Fibroblast of skin of right quadriceps (primary cell): ENCODE measurements at places on chromosomes 4 and X.

- DNase-seq = no peak
Measured at GRCh38 chr4:2642968-2643367, 106.5 kb downstream of the FAM193A start.

GRCh38 chr4:72860766-72861165 is 208.8 kb downstream of the COX18 start:
- no peak for DNase-seq

DNA sequence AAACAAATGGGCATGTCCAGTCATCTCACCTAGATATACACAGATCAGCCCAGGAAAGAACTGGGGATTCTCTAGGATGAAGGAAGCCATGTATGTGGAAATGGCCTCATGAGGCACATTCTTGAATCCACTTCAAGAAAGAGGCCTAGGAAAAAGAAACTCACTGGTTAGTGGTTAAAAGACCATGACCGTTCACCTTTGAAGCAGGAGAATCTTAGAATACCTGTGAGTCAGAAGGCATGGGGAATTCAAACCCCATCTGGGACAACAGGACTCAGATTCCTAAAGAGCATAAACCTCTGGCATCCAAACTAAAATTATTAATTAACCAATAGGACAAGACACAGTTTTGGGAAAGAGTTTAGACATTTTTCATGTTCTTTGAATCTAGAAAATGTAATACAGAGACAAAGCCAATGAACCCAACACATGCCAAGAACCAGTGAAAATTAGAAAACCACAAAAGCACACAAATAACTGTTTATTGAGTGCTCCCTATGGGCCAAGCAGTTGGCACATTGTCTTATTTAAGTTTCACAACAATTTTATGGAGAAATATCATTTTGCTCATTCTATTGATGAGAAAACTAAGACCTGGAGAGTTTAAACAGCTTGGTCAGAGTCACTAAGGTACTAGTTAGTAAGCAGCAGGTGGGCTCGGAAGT is 97.5 kb downstream of the NPNT start:
- peak; percentile 10 for DNase-seq

GRCh38 chr4:150068300-150068960 is 9.8 kb upstream of the DCLK2 start:
- no peak for DNase-seq

GRCh38 chrX:83511208-83511607 is 3.1 kb downstream of the POU3F4 start:
- no peak for DNase-seq

GRCh38 chr4:8851321-8852117 is 20.1 kb downstream of the HMX1 start:
- DNase-seq = no peak

GRCh38 chrX:73992019-73992418 is 312.0 kb upstream of the ZCCHC13 start:
- no peak for DNase-seq

DNA sequence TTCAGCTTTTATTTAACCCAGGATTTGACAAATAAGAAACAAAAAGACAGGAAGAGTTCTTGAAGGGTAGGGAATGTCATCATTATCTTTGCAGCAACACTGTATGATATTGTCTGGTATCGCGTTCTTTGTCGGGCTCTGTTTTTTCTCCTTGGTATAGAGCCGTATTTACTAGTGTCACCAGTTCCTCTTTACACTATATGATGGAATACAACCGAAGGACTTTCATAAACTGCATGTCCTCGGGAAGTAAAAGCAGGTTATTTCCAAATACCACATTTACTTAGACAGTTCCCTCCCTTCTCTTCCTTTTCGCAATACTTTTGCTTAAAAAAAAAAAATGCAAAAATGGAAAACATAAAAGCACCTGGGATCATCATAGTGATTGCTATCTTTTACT is 96.6 kb upstream of the IL13RA1 start:
- DNase-seq = no peak

DNA sequence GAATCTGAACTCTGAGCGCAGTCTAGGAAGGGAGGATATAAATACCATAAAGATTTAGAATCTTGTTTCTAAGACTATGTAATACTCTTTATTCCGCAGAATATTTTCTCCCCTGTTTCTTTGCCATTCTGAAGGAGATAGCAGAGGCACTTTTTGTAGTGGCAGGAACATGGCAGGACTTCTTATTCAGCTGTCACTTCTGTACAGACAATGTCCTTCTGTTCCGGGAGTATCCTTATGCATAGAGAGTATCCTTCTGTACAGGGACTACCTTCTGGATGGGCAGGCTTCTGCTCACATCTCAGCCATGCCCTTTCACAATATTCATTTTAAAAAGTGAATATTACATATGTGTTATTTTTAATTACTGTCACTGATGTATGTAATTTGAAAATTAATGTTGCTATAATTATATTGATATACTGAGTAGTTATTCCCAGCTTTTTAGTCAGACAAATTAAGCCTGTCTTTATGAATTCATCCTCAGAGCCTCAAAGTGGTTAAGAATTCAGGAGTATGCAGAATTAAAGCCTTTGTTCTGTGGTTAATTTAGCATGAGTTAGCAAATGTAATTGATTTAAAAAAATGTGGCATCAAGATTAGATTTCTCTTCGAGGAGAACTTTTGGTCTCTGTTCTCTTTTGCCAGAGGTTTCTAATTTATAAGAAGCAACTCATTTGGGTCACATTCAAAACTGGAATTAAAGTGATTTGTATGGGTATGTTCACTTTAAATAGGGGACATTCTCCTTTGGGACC is 174.4 kb downstream of the FHIP1A start:
- DNase-seq = no peak

GRCh38 chrX:136577552-136577951 is 45.5 kb downstream of the VGLL1 start:
- DNase-seq = peak; percentile 21

DNA sequence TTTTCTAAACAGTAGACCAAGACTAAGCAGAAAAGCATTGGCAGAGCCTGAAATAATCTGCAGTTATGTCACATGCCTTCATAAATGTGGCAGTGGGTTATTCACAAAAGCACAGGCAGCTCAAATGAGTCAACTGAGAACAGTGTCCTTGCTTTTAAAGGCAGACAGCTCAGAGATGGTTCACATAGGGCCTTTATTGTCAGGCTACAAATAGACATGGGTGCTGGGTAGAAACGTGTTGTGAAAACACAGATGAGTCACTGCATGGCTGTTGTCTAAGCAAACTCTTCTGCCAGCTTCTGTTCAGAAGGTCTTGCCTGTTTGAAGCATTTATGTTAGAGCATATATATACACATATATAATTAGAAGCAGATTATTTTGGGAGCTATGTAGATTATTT is 118.0 kb downstream of the SLC4A4 start:
- DNase-seq = peak; percentile 87

DNA sequence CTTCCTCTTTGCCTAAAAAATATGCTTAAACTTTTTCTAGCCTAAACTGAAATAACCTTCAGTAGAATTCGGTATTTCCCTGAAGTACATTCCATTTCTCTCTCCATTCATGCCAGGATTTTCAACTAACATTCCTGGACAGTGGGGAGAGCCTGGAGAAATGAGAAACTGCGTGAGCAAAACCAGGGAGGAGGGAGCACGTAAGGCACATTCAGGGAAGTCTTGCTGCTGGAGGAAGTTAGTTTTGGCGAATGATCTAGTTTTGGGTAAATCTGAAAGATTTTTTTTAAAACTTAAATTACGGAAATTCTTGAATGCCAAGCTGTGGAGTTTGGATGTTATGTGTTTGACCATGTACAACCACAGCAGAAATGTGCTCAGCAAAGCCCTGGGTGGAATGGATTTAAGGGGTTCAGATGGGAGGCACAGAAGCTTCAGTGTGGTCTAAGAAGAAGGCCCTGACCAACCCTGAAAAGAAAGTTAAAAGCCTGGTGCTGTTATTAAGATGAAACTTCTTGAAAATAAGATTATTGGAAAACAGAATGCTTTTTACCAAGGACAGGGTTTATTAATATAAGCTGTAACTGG is 347.8 kb downstream of the ANK2 start:
- DNase-seq = peak; percentile 85

GRCh38 chr4:93879919-93880318 is 51.4 kb downstream of the ATOH1 start:
- DNase-seq = no peak

GRCh38 chr4:135365065-135365464 is 1163.5 kb upstream of the PABPC4L start:
- peak; percentile 50 for DNase-seq

DNA sequence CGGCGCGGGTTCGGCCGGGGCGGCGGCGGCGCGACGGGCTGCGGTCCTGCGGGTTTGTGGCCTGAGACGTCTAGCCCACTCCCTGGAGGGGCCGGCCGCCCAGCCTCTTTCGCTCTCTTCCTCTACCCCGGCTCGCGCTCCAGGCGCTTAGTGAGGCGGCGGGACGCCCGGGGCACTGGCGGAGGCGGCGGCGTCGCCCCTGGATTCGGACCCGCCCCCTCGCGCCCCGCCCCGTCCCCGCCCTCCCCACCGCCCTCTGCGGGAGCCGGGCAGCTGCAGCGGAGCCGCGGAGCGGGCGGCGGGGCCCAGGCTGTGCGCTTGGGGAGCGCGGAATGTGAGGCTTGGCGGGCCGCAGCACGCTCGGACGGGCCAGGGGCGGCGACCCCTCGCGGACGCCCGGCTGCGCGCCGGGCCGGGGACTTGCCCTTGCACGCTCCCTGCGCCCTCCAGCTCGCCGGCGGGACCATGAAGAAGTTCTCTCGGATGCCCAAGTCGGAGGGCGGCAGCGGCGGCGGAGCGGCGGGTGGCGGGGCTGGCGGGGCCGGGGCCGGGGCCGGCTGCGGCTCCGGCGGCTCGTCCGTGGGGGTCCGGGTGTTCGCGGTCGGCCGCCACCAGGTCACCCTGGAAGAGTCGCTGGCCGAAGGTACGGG is at the start of gene BMP2K:
BMP2K (plus strand) TSS at position 272 of the 650 bp plus-strand sequence; CDS start at position 466, 194 bp downstream.
- peak; percentile 80 for DNase-seq

- no peak for DNase-seq
Measured at GRCh38 chr4:167986044-167986443, 106.3 kb upstream of the ANXA10 start.

DNA sequence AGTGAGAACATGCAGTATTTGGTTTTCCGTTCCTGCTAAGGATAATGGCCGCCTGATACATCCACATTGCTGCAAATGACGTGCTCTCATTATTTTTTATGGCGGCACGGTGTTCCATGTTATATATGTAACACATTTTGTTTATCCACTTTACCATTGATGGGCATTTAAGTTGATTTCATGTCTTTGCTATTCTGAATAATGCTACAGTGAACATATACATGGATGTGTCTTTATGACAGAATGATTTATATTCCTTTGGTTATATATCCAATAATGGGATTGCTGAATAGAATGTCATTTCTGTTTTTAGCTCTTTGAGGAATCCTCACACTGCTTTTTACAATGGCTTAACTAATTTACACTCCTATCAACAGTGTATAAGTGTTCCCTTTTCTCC is 1223.2 kb downstream of the RAPGEF2 start:
- DNase-seq = no peak

DNA sequence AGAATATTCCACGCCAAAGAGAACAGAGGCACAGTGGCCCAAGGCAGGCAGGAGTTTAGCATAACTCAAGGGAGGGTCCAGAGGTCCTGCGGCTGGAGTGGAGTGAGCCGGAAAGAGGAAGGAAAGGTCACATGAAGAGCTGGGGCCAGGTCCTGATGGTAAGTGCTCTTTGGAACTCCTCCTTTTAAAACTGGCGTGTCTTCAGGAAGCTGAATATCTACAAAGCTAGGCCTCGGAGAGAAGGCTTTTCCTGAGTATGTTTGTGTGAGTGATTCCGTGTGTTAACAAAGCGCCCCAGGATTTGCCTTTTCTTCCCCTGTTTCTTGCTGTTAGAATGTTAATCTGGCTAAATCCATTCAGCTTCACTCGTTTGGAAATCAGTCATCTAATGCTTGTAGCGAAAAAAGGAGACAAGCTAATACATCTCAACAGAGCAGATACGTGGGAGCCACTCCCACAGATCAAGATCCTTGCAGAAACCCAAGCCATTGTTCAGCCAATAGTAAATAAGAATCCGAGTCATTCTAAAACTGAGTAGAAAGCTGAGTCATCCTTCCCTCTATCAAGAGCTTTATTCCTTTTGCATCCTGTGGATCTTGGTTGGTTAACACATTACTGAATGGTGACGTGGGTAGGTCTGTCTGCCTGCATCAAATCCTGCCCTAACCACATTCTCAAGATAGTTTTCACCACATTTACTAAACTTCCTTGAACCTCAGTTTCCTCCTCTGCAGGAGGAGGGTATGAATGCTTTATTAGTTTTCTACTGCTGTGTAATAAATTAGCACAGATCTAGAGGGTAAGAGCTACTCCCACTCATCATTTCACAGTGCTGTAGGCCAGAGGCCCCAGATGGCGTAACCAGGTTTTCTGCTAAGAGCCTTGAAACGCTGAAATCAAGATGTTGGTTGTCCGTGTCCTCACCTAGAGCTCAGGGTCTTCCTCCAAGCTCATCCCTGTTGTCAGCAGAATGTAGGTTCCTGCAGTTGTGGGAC is 43.2 kb upstream of the RBM47 start:
- DNase-seq = peak; percentile 99

DNA sequence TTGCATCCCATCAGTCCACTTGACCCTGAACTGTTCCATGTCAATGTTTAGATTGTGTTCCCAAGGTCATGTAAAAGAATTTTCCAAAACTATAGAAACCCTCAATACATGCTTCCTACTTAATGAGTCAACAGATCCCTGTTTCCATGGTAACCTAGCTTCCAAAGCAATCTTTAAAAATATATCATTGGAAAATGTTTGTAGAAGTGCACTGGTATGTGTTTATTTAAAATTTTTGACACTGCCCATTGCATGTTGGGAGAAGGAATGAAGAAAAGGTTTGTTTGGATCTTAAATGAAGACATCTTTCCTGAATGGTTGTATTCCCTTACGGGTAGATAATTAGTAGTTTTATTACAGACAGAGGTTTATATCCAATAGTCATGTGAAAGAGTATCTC is 345.3 kb downstream of the GABRG1 start:
- DNase-seq = no peak

DNA sequence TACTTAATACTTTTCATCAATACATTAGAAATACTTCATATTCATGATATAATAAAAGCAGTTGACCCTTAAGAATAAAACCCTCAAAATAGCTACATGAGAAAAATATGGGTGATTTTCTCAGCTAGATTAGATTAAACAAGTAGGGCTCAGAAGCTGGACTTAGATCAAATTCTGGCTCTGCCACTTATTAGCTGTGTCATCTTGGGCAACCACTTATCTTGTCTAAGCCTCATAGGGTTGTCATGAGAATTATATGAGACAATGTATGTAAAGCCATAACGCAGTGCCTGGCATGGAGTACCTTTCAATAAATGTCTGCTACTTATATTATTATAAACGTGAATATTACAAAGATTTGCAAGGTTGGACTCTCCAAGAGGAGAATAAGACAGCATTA is 84.3 kb upstream of the PGRMC2 start:
- no peak for DNase-seq

DNA sequence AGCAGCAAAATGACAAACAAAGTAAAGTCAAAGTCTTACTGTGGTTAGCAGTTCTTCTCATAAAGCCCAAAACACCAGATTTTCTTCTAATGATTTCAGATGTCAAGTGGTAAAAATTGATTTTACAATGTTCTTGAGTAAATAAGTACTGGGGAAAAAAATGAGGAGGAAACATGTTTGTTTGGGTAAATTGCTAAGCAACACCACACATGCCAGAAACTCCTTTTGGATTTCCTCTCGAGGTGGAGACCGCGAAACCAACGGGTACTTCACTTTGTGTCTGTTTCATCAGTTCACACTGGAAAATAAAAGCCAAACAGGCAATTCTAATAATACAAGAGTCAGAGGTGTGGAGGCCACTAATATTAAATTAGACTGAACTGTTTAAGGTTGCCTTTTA is 4.6 kb upstream of the PKD2 start:
- peak; percentile 40 for DNase-seq

- peak; percentile 11 for DNase-seq
Measured at GRCh38 chrX:9710332-9710731, 55.3 kb downstream of the GPR143 start.
